ENCODE measurements at places on chromosomes 6 and 20.
A peak's percentile ranks its signal among the peaks of the same experiment; 100 is the strongest.

GRCh38 chr6:153729189-153729588, 309.9 kb upstream of the OPRM1 start:
- no peak for DNase-seq

- DNase-seq: no peak
These were observed 34.9 kb downstream of the UBE2V1 start for GRCh38 chr20:50077818-50078601.

GRCh38 chr6:154154389-154154967, 115.4 kb downstream of the OPRM1 start:
- peak; percentile 75 for DNase-seq

DNA sequence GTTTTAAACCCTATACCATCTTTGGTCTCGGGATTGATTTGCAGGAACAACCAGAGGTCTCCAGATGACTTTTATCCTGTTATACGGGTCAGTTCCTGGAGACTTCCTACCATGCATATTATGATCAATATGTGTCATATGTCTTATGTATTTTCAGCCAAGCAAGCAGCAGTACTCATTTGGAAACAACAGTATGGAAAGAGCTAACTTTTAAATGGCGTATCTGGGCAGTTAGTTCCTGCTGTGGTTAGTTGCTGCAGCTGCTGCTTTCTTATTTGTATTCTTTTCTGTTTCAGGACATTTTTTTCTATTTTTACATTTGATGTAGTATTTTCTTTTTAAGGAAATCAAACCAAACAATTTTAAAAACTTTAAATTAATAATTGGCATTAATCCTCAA, 207.5 kb downstream of the MANEA start:
- DNase-seq: no peak

GRCh38 chr6:5172041-5172653, 87.0 kb downstream of the PPP1R3G start:
- no peak for DNase-seq

GRCh38 chr6:71544906-71545305, 256.3 kb downstream of the OGFRL1 start:
- DNase-seq: no peak

GRCh38 chr20:25543068-25543467, 42.3 kb downstream of the NINL start:
- DNase-seq: no peak

DNA sequence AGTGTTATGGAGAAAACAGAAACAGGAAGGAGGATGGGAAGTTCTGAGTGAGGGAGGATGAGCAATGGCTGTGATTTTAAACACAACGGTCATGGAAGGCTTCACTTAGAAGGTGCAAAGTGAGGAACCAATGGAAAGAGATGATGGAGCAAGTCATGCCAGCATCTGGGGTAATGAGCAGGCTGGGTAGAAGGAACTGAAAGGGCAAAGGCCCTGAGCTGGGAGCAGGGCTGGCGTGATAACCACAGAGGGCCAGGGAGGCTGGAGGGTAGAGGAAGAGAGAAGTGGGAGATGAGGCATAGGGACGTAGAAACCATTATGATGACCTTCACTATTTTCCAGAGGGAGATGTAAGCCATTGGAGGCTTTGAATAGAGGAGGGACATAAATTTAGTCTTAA, 43.6 kb downstream of the NHLRC1 start:
- DNase-seq: no peak

- no peak for DNase-seq
These were observed 51.6 kb downstream of the SYNJ2 start for GRCh38 chr6:158033077-158033750.

GRCh38 chr6:30754631-30755030, 10.3 kb upstream of the IER3 start:
- DNase-seq: no peak

DNA sequence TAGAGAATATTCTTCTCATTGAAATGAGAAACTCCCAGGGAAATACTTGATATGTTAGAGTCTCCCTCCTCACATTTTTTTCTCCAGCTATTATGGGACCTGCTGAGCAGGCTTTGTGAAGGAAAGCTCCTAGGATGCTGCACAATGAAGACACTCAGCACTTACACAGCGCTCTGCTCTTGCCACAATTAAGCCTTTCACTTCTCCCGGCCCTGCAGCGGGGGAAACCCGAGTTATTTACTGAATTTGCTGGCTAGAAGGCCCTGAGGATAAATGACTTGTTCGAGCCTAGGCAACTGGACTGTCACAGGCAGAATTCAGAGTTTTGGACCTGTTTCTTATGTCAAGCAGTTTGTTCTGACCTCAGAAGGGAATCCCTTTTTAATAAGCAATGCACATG, 102.0 kb downstream of the MAP3K7 start:
- peak; percentile 92 for DNase-seq

- DNase-seq: no peak
These were observed 327.2 kb downstream of the HTR1B start for GRCh38 chr6:77136086-77136485.

DNA sequence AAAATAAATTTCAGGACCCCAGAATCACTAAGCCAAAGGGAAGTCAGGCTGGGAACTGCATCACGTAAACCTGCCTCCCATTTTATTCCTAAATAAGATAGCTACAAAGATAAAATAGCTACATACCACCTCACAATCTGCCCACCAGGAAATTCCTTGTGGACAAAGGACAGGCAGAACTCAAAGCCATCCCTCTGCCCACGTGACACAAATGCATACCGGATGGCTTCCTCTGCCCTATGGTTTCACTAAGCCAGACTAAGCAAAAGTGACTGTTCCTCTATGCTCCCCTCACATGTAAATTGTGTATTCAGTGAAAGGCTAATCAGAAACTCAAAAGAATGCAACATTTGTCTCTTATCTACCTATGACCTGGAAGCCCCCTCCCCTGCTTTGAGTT, 15.0 kb downstream of the MBOAT1 start:
- no peak for DNase-seq

DNA sequence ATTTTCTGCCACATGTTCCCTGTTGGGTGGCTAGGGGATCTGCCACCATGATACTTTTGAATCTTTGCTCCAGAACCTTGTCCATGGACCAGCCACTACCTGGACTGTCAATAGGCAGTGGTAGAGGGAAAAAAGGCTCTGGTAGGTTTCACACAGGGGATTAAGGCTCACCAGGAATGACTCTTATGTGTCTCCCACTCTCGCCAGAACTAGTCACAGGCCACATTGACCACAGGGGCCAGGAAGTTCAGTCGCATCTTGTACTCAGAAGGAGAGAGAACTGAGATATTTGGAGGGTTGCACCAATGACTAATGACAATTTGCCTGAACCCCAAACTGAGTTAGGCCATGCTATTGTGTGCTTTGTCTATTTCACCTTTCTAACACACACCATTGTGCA, 23.6 kb upstream of the APCDD1L start:
- no peak for DNase-seq

DNA sequence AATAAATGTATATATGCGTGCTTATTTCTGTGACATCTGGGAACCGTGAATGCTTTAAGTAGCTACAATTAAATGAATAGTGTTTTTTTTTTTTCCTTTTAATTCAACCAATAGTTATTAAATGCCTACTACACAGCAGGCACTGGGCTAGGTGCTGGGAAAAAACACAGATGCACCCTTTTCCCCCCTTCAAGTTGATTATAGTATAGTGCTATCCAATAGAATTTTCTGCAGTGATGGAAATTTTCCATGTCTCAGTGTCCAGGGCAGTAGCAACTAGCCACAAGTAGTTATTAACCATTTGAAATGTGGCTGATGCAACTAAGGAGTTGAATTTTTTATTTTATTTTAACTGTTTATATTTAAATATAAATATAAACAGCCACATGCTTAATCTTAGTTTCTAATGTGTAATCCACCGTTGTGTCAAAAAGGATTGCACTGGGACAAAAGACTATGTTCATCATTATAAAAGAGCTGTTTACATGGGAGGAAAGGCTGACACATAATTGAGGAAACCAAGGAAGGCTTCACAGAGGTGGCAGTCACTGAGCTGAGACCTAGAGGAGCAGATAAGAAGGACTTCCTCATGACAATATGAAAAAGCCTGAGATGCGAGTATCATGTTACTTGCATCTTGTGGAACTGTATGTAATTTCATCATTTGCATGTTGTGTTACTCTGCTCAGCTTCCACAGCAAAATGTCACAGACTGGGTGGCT, 261.2 kb upstream of the PLCB4 start:
- DNase-seq: no peak

- no peak for DNase-seq
These were observed 273.1 kb downstream of the HAO1 start for GRCh38 chr20:7667194-7667593.

GRCh38 chr20:46122071-46122470, 4.0 kb downstream of the CD40 start:
- DNase-seq: no peak

GRCh38 chr20:1484438-1485116, 6.6 kb downstream of the SIRPB2 start:
- no peak for DNase-seq

DNA sequence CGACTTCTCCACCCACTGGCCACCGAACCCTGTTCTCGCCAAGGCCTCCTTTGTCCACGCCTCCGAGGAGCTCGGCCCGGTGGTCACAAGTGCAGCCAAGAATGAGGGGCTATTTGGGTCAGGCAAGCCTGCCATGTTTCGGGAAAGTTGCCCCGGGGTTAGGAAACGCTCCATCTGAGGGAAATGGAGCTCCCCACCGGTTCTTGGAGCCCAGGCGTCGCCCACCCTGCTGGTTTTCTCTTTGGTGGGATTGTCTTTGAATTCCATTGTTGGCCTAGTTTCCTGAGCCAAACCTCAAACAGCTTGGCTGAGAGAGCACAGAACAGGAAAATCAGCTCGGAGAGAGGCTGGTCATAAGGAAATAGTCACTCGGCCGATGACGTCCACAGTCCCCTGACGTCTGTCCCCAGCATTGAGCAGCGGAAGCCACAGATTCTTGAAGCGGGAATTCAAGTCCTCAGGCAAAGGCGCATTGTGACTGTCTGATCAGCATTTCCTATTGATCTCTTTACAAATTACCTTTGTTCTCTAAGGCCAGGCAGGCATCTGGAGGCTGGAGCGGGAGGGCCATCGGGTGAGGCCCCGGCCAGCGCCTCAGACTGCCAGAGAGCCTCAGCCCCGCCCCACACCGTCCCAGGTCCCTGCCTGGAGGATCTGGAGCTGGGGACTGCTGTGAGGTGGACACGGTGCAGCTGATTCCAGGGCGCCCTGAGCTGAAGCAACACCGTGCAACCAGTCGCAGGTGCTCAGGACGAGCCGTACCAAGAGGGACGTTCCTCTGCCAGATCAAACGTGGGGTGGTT, 138.6 kb downstream of the DLL1 start:
- peak; percentile 75 for DNase-seq

DNA sequence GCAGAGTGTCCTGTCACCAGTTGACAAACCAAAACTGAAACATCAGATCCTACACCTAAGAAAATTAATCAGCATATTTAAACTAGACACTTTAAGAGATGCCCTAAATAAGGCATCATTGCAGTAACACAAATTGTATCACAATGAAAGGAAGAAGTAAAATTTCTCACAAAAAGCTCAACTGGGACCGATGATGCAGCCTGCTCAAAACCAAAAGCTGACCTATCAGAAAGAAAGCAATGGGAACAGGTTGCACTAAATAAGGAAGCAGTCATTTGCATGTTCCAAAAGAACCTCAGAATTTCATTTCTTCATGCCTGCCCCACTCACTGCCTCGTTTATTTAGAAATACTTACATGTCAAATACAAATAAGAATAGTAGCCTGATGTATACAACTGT, 12.1 kb downstream of the HIVEP2 start:
- DNase-seq: no peak

- DNase-seq: no peak
These were observed 111.6 kb upstream of the UST start for GRCh38 chr6:148635070-148635743.

DNA sequence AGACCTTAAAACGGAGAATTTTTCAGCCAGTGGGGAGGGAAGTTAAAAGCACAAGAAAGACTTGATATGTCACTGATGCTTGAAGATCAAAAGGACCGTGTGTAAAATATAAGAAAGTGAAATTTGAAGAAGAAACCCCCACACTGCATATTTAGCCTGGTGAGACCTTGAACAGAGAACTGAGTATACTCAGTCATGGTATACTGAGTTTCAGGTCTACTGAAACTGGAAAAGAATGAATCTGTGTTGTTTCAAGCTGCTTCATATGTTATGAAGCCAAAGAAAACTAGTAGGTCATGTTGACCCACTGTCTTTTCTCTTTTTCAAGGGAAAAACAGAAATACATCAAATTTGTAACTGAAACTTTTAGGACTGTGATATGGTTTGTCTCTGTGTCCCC, 443.8 kb upstream of the GJE1 start:
- DNase-seq: no peak

DNA sequence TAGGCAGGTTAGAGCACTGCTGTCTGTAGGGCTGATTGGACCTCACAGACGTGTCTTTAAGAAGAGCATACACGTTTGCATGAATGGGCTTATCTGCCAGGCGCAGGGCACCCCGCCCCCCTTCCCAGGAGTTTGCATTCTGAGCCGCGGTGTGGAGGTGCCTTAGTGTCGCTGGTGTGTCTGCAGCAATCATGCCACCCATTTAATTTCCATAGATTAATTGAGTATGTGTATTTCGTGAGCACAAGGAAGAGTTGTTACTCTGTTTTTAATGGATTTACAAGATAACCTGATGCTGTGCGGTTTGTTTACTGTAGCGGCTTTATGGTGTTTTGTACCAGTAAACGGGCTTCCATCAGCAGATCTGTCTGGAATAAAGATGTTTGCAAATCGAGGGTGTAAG, 107.7 kb downstream of the ZDHHC14 start:
- no peak for DNase-seq

- no peak for DNase-seq
These were observed at the start of gene CDH26 for GRCh38 chr20:59958123-59958522. Gene CDH26, plus strand, starts transcription at chr20:59958423. Its CDS starts 304 bp downstream, at chr20:59958727.

- no peak for DNase-seq
These were observed 148.4 kb upstream of the TOP1 start for GRCh38 chr20:40880063-40880728.

DNA sequence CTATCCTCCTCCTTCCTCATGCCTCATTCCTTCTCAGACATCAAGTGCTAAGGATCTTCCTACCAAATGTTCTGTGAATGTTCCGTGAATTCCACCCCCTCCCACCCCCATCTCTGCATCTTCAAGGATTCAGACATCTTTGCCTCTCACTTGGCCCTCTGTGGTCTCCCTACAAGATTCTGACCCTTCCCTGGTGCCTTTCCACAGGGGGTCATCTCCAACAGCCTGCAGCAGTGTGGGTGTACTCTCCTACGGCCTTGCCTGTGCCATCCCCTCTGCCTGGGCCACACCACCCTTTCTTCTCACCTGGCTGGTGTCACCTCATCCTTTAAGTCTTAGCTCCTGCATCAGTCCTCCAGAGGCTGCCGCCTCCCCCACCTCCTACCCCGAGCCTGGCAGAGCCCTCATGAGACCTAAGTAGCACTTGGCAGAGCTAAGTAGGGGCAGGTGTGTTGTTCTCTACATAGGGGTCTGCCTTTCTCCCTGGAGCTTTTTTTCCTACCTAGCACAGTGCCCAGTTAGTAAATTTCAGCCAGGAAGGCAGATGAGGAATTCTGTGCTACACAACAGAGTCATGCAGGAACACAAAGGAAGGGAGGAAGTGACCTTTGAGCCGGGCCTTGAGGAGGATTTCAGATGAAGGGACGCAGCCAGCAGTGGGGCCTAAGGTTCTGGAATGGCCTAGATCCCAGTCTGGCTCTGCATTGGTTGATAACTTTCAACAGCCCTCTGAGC, 43.1 kb downstream of the TM9SF4 start:
- DNase-seq: no peak

GRCh38 chr20:44833437-44833836, 23.1 kb upstream of the RIMS4 start:
- no peak for DNase-seq

GRCh38 chr6:2733736-2734480, 16.8 kb downstream of the MYLK4 start:
- DNase-seq: no peak

GRCh38 chr20:51720854-51721253, 47.3 kb downstream of the ATP9A start:
- no peak for DNase-seq

- peak; percentile 56 for DNase-seq
These were observed 334.9 kb upstream of the JARID2 start for GRCh38 chr6:14910692-14911547.
